Activated T-helper 17 cell treated with anti-CD3 and anti-CD28 coated beads, Interleukin-2, amount 50 U/mL, for 72 hours (primary cell): ENCODE measurements at places on chromosomes 1 and 21.
A peak's percentile ranks its signal among the peaks of the same experiment; 100 is the strongest.

- no peak for ATAC-seq
These were observed at the start of gene ZBTB18 for GRCh38 chr1:244050835-244051444. Gene ZBTB18 (plus strand): TSS chr1:244051283. CDS start chr1:244051432, 149 bp downstream.

- ATAC-seq: no peak
These were observed 196.6 kb downstream of the MATN1 start for GRCh38 chr1:30526652-30527345.

GRCh38 chr1:21546122-21546825 lies 37.1 kb downstream of the ALPL start:
- no peak for ATAC-seq

DNA sequence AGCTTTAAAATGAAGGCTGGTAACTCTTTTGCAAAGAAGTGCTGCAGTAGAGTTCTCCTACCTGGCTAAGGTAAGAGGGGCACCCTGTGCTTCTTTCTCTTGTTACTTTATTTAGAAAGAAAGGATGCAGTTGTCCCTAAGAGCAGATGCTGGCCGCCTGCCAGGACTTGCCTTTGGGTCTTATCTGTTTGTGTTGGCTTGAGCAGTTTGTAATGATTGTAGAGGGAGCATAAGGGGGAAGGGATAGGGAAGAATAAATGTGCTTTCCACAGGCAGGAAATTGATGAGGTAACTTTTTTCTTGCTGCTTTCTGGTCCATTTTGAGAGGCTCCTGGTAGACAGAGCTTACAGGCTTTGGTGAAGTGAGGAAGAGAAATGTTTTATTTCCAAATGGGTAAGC lies 229.6 kb downstream of the HHAT start:
- ATAC-seq: no peak

GRCh38 chr1:229139331-229140118 lies 131.4 kb upstream of the RAB4A start:
- ATAC-seq: peak; percentile 69
